Activated naive CD4-positive, alpha-beta T cell treated with anti-CD3 and anti-CD28 coated beads, Interleukin-2, amount 50 U/mL, for 72 hours (primary cell): ENCODE measurements at places on chromosomes 13 and 19.

GRCh38 chr13:65892859-65893258 is 1337.3 kb downstream of the PCDH9 start:
- no peak for DNase-seq

GRCh38 chr19:883661-884211 is 9.3 kb downstream of the MED16 start:
- no peak for DNase-seq

DNA sequence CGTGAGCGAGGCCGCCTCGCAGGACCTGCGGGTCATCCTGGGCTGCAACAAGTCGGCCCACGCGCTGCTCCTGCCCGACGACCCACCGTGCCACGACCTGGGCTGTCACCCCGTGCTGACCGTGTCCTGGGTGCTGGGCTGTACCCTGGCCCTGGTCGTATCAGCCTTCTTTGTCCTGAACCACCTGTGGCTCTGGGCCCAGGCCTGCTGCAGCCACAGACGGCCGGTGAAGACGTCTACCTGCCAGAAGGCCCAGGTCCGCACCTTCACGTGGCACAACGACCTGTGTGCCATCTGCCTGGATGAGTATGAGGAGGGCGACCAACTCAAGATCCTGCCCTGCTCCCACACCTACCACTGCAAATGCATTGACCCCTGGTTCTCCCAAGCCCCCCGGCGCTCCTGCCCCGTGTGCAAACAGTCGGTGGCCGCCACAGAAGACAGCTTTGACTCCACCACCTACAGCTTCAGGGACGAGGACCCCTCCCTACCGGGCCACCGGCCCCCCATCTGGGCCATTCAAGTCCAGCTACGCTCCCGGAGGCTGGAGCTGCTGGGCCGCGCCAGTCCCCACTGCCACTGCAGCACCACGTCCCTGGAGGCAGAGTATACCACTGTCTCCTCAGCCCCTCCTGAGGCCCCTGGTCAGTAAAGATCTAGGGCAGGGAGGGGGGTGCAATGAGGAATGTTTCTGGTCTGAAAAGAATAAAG is 1.1 kb downstream of the ZNRF4 start:
- DNase-seq = no peak

DNA sequence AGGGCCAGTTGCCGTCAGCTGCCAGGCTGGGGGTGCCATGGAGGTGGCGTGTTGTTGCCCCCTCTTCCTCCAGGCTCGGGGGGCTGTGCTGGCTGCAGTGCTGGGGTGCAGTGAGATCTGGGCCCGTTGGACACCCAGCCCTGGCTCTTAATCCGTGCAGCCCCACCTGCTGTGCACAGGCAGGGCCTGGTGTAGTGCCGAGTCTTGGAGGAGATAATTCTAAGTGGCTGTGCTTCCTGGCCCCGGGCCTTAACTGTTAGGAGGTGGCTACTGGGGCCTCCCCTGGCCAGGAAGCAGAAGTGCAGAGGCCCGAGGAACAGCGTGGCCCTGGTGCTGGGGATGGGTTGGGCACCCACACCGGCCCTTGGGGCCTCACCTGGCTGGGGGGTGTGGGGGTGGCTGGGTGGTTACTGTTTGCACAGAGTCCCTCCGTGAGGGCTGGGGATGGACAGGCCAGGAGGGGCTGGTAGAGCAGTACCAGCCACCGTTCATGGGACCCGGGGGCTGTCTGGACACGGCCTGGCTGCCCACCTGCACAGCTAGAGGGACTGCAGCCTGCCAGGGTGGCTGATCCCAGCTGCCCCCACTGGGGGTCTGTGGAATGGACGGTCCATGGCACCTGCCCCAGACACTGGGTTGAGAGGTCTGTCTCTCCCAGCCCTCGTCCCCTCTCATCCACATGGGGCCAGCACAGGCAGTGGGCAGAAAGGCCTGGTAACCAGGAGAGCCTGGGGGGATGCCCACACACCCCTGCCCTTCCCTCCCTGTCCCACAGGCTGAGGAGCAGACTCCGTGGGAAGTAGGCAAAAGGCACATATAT is 3.3 kb downstream of the GPX4 start:
- DNase-seq = no peak

GRCh38 chr19:41621226-41621625 is 5.6 kb downstream of the CEACAM4 start:
- DNase-seq = no peak

GRCh38 chr19:32924200-32924599 is 47.6 kb downstream of the CEP89 start:
- no peak for DNase-seq

GRCh38 chr19:18587561-18587960 is 1.0 kb upstream of the REX1BD start:
- DNase-seq = no peak

- DNase-seq = peak; percentile 55
Observed at GRCh38 chr19:52542984-52543664, 15.7 kb downstream of the ZNF808 start.

DNA sequence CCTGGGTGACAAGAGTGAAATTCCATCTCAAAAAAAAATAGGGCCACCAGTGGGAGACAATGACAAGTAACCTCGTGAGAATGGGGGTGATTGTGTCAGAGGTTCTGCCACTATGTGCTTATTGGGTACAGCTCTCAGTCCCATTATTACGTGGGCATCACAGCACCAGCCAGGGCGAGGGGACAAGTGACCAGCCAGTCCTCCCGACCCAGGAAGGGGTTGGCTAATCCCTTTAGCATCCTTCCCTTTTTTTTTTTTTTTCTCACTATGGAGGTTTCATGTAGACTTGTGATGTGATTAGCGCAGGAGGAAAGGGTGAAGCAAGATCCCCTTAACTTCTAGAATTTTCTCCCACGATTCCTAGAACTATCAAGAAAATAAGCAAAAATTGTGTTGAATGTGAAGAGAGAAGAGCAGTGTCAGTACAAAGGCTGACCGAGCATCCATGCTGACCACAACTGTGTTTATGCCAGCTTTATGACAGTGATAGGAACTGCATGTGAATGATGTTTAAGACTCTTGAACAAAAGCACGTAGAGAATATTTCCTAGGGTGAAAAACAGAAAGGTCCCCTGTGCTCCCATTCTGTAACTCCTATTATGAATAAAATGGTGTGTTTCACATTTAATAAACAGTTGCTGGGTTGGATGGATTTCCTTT is 50.0 kb downstream of the ALOX5AP start:
- DNase-seq = no peak

- no peak for DNase-seq
Observed at GRCh38 chr19:6906559-6907060, 19.2 kb downstream of the ADGRE1 start.

GRCh38 chr19:32901504-32902161 is 32.1 kb upstream of the SLC7A9 start:
- no peak for DNase-seq

DNA sequence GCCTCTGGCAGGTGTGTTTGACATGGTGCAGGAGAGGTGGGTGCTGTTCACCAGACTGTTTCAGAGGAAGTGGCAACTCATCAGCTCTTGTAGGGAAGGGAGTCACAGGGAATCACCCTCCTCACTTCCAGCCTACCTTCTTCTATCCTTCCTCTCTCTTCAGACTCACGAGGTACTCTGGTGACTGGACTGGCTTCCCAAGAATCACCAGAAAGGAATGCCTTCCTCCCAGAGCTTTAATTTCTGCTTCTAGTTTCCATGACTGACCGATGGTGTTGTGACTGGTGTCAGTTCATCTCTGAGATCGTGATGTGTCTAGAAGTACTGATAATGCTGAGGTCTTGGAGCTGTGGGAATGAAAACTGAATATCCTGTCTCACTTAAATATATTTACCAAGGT is 247.3 kb downstream of the KCTD12 start:
- DNase-seq = no peak

DNA sequence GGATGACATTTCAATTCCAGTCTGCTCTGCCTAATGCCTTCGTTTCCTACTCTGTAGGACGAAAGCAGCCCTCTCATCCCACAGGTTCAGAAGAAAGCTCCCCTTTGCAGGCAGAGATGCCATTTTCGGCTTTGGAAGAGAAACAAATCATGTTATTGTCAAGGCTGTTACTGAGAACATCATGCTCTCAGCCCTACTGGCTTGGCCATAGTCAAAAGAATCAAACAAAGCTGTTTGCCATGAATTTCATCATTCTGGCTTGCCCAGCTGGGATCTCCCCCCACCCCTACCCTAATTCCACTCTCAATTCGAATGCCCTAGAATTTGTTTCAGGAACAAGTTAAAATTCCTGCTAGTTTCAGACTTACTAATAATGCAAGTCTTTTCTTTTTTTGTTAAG is 162.3 kb upstream of the SERP2 start:
- no peak for DNase-seq

- no peak for DNase-seq
Observed at GRCh38 chr19:19610376-19611202, 7.9 kb downstream of the PBX4 start.

- no peak for DNase-seq
Observed at GRCh38 chr13:63327584-63327983, 1911.9 kb upstream of the PCDH20 start.

- no peak for DNase-seq
Observed at GRCh38 chr13:100129605-100130004, 40.7 kb downstream of the PCCA start.

GRCh38 chr13:100946588-100946987 is 272.0 kb upstream of the TMTC4 start:
- DNase-seq = no peak

DNA sequence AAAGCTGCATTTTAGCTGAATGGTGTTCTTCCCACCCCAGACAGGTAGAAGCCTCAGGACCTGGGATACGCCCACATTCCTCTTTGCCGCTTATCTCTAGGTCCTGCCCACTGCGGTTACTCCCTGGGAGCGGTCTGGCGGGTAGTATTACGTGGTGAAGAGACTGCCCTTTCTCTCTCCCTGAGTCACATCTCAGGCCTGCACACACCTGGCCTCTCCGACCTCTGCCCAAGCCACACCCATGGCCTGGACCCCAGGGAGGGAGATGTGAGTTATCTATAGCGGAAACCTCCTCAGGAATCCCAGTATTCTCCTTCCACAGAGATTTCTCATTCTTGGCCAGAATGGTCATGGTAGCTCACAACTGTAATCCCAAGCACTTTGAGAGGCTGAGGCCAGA is 17.3 kb downstream of the RHPN2 start:
- DNase-seq = no peak

GRCh38 chr19:33197591-33198000 is 3.5 kb downstream of the LRP3 start:
- DNase-seq = no peak

DNA sequence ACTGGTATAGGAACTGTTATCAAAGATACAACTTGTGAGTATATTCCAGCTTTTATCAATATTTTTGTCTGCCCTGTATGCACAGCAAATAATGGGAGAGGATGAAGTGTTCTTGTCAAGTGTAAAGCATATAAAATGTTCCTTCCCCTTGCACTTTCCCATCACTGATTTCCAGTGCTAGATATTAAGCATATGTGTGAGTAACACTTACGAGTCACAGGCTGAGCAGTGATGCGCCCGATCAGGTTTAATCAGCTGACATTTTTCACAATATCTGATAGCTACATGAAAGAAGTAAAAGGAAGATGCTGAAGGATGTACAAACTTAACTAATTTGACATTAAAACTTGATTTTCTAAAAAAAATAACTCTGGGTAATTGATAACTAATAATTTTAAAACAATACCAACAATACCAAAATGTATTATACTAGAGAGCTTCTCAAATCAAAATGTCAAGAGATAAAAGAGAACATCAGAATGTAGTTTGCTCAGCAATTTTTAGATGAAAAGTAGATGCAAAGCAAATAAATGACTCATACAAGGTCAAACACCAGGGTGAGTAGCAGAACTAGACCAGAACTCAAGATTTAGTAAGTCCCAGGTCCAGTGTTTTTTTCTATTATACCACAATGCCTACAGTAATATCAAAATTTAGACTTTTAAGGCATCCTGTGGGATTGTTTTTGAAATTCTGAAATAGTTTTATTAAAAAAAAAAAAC is 56.4 kb downstream of the ZDHHC20 start:
- no peak for DNase-seq

- no peak for DNase-seq
Observed at GRCh38 chr13:60435762-60436374, 38.8 kb downstream of the TDRD3 start.

- DNase-seq = no peak
Observed at GRCh38 chr13:28373810-28374209, 121.1 kb downstream of the FLT1 start.

GRCh38 chr19:525857-526419 is 5.6 kb upstream of the CDC34 start:
- no peak for DNase-seq
